Dermis lymphatic vessel endothelial cell (primary cell): ENCODE measurements at places on chromosomes 11 and 22. TPM values are rescaled to one million over a fixed set of nuclear protein-coding genes. Genes with fewer than 3 reads are reported as not detected.

Gene ANO5
- total RNA-seq: under 0.01 and 0.09 TPM in 2 replicates

Gene CHCHD10
- 6.5 and 11.8 TPM in 2 replicates for total RNA-seq

Gene APOL5
- total RNA-seq: not detected in 2 replicates

Gene RAB3IL1
- 6.3 and 12.2 TPM in 2 replicates for total RNA-seq
